Activated T-helper 2 cell treated with anti-CD3 and anti-CD28 coated beads, Interferon-gamma antibody, Interleukin-2, Interleukin-4, amounts not matched to agents 10 μg/mL and 5 μg/mL and 100 μg/mL, durations not matched to agents 14 hours and 24 hours and 36 hours (primary cell): ENCODE measurements at places on chromosomes 7 and 10. TPM values are rescaled to one million over a fixed set of nuclear protein-coding genes. Genes with fewer than 3 reads are reported as not detected.

DNA sequence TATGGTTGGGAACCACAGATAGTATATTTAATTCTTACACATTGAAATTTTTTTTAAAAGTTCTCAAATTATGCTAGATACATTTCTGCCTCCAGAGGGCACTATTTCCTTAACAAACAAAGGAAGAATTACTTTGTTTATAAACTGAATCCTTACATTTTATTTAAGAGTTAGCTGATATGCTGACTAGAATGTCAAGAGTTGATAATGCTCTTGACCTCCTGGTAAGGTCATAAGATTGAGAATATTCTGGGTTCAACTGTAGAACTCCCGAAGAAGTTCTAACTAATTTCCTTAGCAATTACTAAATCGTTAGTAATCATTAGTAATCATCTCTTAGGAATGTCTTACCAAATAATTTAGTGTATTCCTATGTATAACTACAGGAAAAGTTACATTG lies 95.3 kb upstream of the CYP26C1 start:
- no peak overlapping the region for H3K4me3 ChIP-seq
- DNase-seq, result no peak
- H3K4me1 ChIP-seq, result no peaks in the 10 kb centered on the region
- no peaks in the 10 kb centered on the region for H3K27me3 ChIP-seq

GRCh38 chr7:20777377-20778062 lies 9.2 kb downstream of the SP8 start:
- H3K36me3 ChIP-seq, result no peaks in the 10 kb centered on the region
- DNase-seq, result no peak
- peaks cover 5% of the 10 kb centered on the region for H3K4me1 ChIP-seq
- H3K4me3 ChIP-seq, result peak overlapping the region; percentile 20
- no peak overlapping the region for H3K27ac ChIP-seq

GRCh38 chr7:105643384-105643783 lies 62.1 kb upstream of the EFCAB10 start:
- no peaks in the 10 kb centered on the region for H3K27me3 ChIP-seq
- no peaks in the 10 kb centered on the region for H3K4me1 ChIP-seq
- DNase-seq, result no peak
- no peak overlapping the region for H3K4me3 ChIP-seq
- peaks cover 22% of the 10 kb centered on the region for H3K36me3 ChIP-seq

- H3K4me3 ChIP-seq, result no peak overlapping the region
- H3K36me3 ChIP-seq, result no peaks in the 10 kb centered on the region
- H3K4me1 ChIP-seq, result no peaks in the 10 kb centered on the region
These were observed 15.9 kb downstream of the SKIDA1 start for GRCh38 chr10:21509341-21510240.

The CALML5 gene
- not detected in 2 replicates for total RNA-seq

DNA sequence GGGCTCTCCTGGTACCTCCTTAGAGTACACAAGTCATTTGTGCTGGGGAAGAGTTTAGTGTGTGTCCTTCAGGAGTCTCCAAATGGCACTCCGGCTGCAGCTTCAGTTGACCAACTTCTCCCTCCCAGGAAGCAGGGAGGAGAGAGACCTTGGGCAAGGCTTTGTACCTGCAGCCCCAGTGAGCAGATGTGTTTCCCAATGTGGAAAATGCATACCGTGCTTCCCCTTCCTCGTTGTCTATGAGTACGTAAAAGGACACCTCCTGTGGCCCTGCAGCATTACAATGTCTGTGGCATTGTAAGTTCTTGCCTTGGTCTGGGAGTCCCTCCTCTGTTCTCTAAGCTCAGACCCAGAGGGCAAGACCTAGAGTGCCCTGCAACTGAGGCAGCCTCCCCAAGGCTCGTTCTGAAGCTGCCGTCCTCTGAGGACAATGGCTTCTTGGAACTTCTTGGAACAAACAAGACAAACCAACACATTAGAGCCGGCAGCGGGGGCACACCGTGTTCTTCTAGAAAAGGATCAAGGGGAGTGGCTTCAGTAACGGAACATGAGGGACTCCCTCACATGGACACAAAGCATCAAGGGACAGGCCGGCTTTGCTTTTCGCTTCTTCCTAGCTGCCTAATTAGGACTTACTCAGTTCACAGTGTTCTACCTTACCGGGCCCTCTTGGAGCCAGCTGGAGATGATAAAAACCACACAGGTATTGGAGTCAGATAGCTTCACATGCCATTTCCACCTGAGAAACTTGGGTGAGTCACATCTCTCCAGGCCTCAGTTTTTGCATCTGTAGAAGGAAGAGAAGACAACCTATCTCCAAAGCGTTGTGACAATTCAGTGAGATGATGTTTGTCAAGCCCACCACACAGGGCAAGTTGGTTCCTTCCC lies 20.9 kb upstream of the PPA1 start:
- peaks cover 51% of the 10 kb centered on the region for H3K27me3 ChIP-seq
- H3K4me3 ChIP-seq, result no peak overlapping the region
- H3K4me1 ChIP-seq, result peaks cover 4% of the 10 kb centered on the region
- DNase-seq, result no peak
- H3K27ac ChIP-seq, result no peak overlapping the region

- peak within 1 kb of the TSS; percentile 92 for H3K4me3 ChIP-seq
- peak; percentile 55 for DNase-seq
- peaks cover 30% of the 10 kb centered on the region for H3K36me3 ChIP-seq
- H3K4me1 ChIP-seq, result peaks cover 57% of the 10 kb centered on the region
- peak within 1 kb of the TSS; percentile 92 for H3K27ac ChIP-seq
These were observed at the start of gene SFXN2 for GRCh38 chr10:102714621-102715455. Gene SFXN2 (plus strand): TSS chr10:102714636. CDS start chr10:102726637, 12,001 bp downstream.

- no peak for DNase-seq
- peaks cover 2% of the 10 kb centered on the region for H3K4me1 ChIP-seq
- H3K27ac ChIP-seq, result no peak overlapping the region
- H3K36me3 ChIP-seq, result no peaks in the 10 kb centered on the region
These were observed 44.3 kb downstream of the DNAJB9 start for GRCh38 chr7:108613949-108614381.

- no peaks in the 10 kb centered on the region for H3K27me3 ChIP-seq
- no peak overlapping the region for H3K4me3 ChIP-seq
- H3K4me1 ChIP-seq, result peaks cover 34% of the 10 kb centered on the region
- H3K27ac ChIP-seq, result no peak overlapping the region
- H3K36me3 ChIP-seq, result peaks cover 23% of the 10 kb centered on the region
These were observed 261.0 kb upstream of the AOAH start for GRCh38 chr7:36985316-36985715.

The LRRN3 gene
- 28.0 and 29.4 TPM in 2 replicates for total RNA-seq

The ATOH7 gene
- not detected in 2 replicates for total RNA-seq

GRCh38 chr7:155097338-155097737 lies 27.2 kb downstream of the HTR5A start:
- H3K36me3 ChIP-seq, result no peaks in the 10 kb centered on the region
- peaks cover 12% of the 10 kb centered on the region for H3K27me3 ChIP-seq
- H3K4me1 ChIP-seq, result peaks cover 6% of the 10 kb centered on the region
- no peak for DNase-seq
- no peak overlapping the region for H3K4me3 ChIP-seq
- H3K27ac ChIP-seq, result no peak overlapping the region

GRCh38 chr10:80137031-80137862 lies 4.7 kb downstream of the PLAC9 start:
- H3K27me3 ChIP-seq, result peaks cover 26% of the 10 kb centered on the region
- no peak for DNase-seq
- H3K36me3 ChIP-seq, result no peaks in the 10 kb centered on the region
- no peak overlapping the region for H3K27ac ChIP-seq

The IGFBP1 gene
- total RNA-seq, result not detected in 2 replicates

DNA sequence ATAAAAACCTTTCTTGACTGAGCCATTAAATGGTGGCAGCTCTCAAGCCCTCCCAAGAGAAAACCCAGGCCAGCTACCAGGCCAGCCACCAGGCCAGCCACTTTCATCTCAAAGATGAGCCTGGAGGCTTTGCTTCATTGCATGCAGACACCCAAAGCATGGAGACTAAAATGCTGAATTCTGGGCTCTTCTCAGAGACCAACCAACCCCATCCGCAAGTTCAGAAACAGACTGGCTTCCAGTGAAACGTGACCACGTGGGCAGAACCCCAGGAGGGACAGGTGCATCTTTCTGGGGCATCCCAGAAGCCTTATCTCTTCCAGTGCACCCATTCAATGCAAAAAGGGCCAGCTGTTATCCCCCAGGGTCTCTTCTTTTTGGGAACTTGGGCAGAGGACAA lies 20.9 kb downstream of the CHST15 start:
- DNase-seq, result no peak
- H3K4me3 ChIP-seq, result no peak overlapping the region
- no peaks in the 10 kb centered on the region for H3K4me1 ChIP-seq
- H3K36me3 ChIP-seq, result no peaks in the 10 kb centered on the region
- H3K27ac ChIP-seq, result no peak overlapping the region

The OPN1SW gene
- not detected in 2 replicates for total RNA-seq

The R3HCC1L gene
- total RNA-seq, result 17.9 and 18.4 TPM in 2 replicates

The KCND2 gene
- not detected in 2 replicates for total RNA-seq

GRCh38 chr7:45625067-45625466 lies 50.9 kb downstream of the ADCY1 start:
- no peak overlapping the region for H3K27ac ChIP-seq
- DNase-seq, result no peak
- no peak overlapping the region for H3K4me3 ChIP-seq
- H3K27me3 ChIP-seq, result no peaks in the 10 kb centered on the region
- no peaks in the 10 kb centered on the region for H3K36me3 ChIP-seq

The ITGA8 gene
- not detected in 2 replicates for total RNA-seq

- H3K4me1 ChIP-seq, result no peaks in the 10 kb centered on the region
- no peak overlapping the region for H3K4me3 ChIP-seq
- no peak for DNase-seq
- peaks cover 50% of the 10 kb centered on the region for H3K27me3 ChIP-seq
These were observed 473 bp downstream of the PPP1R9A start for GRCh38 chr7:94907811-94908322.

DNA sequence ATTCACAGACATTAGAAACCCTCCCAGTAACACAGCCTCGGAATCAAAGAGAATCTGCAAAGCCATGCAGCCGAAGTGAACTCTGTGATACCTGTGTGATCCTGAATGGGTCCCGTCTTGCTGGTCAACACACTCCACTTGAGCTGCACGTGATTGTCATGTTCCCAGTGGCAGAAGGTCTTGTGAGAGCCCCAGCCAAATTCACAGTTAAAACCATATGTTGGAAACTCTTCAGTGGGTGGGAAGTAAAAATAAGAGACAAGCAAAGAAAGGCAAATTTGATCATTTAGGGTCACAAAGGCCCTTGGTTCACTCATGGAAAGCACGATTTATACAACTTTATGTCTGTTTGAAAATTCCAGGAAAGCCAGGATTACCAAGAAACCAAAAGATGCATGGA lies 142.3 kb downstream of the NRP1 start:
- no peak overlapping the region for H3K27ac ChIP-seq
- no peak overlapping the region for H3K4me3 ChIP-seq
- no peaks in the 10 kb centered on the region for H3K36me3 ChIP-seq
